ENCODE measurements at places on chromosomes 13 and 19.

DNA sequence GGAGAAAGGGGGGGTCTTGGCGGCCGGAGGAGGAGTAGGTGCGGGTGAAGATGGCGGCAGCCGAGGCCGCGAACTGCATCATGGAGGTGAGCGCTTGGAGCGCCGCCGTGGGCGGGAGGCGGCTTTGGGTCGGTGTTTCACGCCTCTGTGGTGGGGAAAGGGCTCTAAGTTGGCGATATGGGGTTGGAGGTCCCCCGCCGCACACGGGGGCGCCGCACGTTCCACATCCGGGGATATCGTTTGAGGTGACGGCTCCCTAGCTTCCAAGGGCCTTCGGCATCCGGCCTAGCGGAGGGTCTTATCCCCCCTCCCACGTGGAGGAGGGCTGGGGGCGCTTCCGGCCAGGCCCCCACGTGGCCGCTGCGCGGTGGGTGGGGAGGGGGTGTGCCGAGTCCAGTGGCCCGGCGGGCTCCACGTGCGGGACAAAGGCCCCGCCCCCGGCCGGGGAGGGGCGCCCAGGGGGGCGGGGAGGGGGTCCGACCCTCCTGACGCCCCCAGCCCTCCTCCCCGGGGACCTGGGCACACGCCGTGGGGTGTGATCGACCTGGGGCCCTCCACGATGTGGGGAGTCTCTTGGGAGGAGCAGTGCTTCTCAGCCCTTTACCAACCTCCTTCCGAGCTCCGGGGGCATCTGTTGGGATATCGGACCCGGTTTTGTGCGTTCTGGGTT is at the start of gene PRMT1:
PRMT1 (plus strand) TSS at position 41 of the 670 bp plus-strand sequence; CDS start at position 51, 10 bp downstream.
- DNase-seq: no peak

DNA sequence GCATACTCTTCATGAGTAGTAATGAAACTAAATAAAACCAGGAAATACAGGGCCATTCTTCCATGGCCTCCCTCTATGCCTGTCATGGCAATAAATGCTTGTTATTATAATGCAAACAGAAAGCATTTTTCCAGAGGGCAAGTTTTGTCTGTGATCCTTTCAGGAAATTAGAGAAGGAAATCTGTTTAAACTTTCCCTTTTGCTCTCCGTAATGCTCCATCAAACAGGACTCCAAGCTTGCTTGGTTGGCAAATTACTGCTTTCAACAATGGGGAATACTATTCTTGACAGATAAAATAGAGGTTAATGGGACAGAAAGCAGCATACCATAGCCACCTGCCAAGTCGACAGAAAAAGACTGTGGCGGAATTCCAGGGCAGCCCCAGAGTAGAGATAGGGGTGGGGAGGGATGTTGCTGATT is 252.5 kb downstream of the LHFPL6 start:
- DNase-seq: no peak

DNA sequence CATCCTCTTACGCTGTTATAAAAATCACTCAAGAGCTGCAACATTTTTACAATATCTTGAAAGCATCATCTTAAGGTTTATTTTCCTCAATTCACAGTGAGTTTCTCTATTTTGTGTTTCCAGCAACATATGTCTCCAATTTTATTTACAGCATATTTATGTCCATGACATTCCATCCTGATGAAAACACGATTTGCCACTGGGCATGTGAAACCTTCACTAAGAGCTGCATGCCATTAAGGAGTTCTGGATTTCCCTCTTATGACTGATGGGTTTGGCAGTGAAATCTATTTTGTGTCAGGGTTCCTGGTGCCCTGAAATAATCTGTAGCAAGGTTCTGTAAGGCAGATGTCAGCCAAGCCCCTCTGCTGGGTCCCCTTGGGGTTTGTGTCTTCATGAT is 527.6 kb upstream of the KLF12 start:
- DNase-seq: no peak

DNA sequence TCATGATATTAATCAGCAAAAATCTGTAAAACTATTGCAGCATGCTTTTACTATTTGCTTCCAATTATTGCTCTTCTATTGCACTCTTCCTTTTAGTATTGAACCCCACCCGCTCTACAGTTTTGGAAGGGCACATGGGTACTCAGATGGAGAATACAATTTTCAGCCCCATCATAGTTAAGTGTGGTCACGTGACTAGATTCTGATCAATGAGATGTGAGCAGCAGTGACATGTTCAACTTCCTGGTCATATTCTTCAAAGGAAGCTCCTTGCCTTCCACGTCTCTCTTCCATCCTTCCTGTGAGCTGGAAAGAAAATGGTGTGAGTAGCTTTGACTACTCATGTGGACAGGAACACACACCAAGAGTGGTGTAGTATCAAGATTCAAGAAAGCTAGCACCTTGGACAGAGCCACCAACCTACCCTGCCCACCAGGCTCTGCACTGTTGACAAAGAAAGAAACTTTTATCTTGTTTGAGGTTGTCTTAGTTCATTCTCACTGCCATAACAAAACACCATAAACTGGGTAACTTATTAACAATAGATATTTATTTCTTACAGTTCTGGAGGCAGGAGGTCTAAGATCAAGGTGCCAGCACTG is 3.8 kb upstream of the FGF14 start:
- no peak for DNase-seq

DNA sequence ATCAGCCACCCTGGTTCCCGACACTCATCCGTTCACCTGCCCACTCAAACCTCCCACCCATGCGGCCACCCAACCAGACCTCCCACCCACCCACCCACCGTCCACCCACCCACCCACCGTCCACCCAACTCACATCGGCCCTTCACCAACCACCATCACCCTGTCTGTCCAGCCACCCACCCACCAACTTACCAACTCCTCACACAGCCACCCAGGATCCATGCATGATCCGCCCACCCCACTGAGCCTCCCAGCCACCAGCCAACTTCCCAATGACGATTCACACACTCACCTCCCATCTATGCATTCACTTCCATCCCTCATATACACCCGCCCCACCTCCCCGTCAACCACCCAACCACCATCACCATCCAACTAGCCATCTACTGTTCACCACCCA is 4.3 kb downstream of the JOSD2 start:
- no peak for DNase-seq

DNA sequence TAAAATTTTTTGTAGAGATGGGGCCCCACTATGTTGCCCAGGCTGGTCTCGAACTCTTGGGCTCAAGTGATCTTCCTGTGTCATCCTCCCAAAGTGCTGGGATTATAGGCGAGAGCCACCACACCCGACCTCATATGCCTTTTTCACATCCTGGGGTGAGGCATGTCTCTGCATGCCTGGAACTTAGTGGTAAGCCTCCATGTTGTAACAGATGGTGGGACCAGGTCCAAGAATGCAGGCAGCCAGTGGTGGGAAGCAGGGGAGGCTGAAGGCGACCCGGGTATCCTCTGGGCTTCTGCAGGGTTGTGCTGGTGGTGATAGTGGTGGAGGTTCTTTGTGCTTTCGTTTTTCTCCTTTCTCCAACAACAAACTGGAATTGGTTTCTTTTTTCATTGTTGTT is 30.1 kb upstream of the CCDC124 start:
- DNase-seq: no peak

- no peak for DNase-seq
Observed at GRCh38 chr19:45467115-45467455, 711 bp upstream of the FOSB start.

GRCh38 chr19:20611866-20612265 is 46.3 kb upstream of the ZNF737 start:
- no peak for DNase-seq

- no peak for DNase-seq
Observed at GRCh38 chr13:101869553-101869952, 417.1 kb downstream of the ITGBL1 start.

DNA sequence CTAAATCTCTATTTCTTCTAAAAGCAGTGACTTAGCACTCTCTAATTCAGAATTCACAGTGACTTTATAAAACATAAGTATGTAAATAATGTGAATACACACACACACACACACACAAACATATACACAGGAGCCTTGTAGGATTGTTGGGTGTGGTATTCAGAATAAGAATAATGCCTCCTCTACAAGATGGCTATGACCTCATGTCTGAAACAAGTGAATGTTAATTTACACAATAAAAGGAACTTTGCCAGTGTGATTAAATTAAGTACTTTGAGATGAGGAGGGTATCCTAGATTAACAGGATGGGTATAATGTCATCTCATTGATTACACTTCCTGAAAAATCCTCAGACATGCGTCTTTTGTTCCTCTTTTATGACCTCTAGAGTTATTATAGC is 234.6 kb downstream of the SLITRK6 start:
- no peak for DNase-seq

DNA sequence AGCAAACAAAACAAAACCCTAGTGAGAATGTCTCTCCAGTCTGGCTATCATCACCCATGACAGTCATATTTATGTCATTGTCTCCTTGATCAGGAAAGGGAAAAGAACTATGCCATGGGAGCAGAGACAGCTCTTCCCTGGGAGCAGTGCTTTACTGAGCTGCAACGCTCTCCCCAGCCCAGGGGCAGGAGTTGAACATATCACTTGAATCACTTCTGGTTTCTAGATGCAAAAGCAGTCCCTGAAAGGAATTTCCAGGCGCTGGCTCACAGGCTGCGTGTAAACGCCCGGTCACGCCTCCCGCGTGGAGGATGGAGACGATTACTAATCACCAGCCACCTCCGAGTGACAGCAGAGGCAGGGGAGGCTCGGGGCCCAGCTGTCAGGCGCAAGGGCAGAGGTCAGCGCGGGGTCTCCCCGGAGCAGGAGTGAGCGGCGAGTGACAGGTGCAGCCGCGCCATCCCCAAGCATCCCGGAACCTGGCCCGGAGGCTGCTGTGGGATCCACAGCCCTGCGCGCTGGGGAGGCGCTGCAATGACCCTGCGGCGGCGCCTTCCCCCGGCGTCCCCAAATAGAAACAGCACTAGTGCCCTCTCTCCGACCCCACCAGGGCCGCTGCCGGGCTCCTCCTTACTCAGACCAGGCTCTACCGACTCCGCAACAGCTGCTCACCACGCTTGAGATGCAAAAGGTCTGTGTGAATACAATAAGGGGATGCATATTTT is 23.5 kb upstream of the DCLK1 start:
- DNase-seq: no peak

GRCh38 chr13:87444135-87444534 is 227.0 kb upstream of the SLITRK5 start:
- DNase-seq: no peak

DNA sequence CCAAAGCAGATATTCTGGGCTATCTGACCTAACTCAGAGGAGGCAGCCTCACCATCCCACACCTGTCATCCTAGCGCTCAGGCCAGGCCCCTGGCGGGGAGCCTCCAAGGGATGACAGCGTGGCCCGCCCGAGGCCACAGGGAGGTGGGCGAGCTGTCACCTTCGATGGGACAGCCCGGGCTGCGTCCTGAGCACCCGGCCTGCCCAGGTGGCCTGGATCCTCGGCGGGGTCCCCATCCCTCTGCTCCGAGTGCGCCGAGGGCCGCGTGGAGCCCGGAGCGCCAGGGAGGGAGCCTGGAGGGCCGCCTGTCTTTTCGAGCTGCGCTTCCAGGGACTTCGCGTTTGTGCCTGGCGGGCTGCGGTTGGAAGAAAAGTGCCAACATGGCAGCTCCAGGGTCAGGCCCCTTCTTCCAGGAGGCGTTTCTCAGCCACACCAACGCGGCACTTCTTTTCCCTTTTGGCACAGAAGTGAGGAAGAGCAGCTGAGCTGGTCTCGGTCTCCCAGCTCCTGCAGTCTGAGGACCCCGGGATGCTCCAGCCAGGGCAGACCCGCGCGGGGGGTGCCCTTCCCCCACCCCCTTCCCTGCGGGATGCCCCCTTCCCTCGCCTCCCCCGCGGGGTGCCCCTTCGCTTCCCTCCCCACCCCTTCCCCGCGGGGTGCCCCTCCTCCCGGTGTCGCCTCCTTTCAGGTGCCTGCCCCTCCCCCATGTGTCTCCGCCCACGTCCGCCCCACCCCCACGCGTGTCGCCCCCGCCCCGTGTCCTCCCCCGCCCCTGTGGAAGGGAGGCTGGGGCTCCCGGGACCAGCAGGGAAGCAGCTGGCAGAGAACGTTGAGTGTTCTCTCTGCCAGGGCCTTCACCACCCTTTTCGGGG is 42.3 kb downstream of the GJA3 start:
- no peak for DNase-seq

DNA sequence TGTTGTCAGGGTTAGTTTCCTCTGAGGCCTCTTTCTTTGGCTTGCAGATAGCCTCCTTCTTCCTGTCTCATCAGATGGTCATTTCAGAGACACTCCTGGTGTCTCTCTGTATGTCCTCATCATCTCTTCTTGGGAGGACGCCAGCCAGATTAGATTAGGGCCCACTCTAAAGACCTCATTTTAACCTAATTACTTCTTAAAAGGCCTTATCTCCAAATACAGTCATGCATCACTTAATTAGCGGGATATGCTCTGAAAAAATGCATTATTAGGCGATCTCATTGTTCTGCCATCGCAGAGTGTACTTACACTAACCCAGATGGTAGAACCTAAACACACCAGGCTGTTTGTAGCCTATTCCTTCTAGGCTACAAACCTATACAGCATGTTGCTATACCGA is 89.0 kb downstream of the CDK8 start:
- DNase-seq: no peak

DNA sequence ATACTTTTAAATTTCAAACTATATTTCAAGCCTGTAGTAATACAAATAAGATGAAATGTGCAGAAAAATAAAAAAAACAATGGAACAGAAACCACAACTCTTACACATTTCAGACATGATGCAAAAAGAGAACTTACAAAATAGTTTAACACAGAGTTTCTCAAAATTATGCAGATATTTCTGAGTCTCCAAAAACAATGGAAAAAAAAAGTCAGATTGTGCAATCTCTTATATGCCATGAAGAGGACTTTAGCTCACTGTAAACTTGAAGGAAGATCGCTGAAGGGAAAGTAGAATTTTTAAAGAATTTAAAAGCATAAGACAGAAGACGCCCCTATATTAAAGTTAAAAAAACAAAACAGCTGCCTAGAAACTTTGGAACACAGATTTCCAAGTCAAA is 20.4 kb downstream of the ZNF708 start:
- DNase-seq: no peak

DNA sequence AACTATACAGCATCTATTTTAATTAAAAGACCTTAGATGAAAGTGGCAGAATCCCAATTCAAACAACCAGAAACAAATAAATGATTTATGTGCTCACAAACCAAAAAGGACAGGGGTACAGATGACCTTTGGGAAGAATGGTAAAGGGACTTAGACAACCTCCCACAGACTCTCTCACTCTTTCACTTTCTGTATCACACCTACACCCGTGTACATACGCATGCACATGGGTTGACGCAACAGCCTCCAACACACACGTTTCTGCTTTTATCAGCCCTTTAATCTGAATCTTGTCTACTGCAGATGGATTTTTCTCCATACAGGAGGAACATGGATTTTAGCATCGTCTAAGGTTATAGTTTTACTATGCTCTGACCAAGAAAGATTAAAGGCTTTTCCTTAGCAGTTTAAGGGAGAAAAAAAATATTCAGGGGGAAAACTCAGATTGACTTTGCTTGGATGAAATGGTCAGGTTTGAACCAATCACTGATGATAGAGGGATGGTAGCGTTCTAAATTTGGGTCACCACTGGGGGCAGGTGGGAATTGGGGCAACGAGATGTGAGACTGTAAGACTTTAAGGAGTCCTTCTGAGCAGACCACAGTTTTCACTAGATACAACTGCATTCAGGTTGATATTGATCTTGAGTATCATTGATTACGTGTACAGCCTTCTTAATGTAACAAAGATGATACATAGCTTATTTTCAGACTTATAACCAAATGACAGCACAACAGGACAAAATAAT is 166.1 kb downstream of the ITGBL1 start:
- DNase-seq: no peak

Data from stimulated activated CD8-positive, alpha-beta memory T cell treated with anti-CD3 and anti-CD28 coated beads, Interleukin-7, amount 100 ng/mL, for 1 hour (primary cell).